ENCODE measurements at places on chromosomes 13 and 19. TPM values are rescaled to one million over a fixed set of nuclear protein-coding genes. Genes with fewer than 3 reads are reported as not detected.

DNA sequence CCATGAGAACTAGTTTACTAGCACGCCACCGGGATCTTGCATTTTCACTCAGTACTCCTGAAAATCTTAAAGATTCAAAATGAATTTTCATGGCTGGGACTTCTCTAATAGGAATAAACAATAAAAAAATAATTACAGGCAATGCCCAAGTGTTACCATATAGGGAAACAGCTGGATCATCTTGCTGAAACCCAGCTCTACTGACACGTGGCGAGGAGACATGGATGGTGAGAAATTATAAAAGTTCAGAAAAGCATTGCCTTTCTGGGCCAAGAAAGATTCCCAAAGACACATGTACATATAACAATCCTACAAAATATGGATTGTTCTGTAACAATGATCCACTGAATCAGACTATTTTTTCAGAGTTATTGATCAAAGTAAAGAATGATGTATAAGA lies 209.3 kb downstream of the RGCC start:
- DNase-seq = no peak

DNA sequence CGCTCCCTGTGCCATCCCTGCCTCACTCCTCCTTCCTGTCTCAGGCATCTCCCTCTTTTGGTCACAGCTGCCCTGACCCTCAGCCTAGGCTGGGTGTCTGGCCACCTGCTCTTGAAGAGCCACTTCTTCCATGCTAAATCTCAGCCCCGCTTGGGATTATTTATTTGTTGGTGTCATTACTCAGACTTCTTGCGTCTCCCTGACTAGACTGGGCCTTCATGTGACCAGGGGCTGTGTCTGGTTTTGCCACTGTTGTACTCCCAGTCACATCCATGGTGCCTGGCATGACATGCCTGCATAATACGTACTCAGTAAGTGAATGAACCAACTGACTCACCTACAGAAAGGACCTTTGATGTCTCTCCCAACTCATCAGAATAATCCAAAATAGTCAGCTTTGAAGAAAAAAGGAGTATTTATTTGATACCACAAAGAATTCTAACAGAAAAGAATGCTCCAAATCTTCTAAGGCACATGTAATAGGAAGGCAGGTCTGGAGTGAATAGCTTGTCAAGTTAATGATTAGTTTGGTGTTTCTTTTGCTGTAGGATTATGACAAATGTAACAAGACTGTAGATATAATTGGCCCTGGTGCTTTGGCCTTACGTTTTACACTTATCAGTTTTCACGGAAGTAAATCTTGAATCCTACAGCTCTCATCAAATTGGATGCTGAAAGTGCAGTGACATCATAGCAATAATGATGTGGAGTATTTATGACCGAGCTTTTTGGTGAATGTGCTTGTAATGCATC lies 84.0 kb downstream of the ALOX5AP start:
- no peak for DNase-seq

GRCh38 chr13:100789968-100790367 lies 115.4 kb upstream of the TMTC4 start:
- no peak for DNase-seq

The ARHGAP33 gene
- 2.2 TPM for total RNA-seq

DNA sequence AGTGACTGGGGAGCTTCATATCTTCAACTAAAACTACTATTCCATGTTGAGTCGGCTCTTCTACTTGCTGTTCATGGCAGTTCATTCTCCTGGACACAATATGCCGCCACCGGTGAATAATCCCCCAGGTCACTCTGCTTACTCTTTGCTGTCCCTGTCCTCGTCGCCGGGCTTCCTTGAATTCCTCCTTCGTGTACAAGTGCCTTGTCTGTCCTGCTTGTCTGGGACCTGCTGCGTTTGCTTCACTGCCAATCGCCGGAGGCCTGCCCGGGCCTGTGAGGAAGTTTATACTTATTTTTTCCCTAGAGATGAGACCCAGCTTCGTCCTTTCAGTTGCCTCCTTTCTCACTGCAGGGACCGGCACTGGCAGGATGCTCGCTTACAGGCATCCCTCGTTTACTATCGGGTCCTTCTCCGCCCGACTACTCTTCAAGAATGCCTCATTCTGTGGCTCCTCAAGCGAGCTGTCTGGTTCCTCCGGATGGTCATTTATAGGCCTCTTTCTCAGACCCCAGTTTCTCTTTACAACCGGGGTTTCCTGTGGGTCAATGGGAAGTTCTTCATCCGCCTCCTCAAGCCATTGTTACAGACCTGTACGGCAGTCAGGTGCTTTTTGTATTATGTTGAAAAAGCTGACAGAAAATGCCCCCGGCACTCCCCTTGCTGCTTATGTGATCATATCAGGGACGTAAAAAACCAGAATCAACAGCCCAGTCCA lies 5.5 kb upstream of the ERVV-1 start:
- DNase-seq = no peak

All from osteoblast (primary cell).